ENCODE measurements at places on chromosomes 13 and 19. TPM values are rescaled to one million over a fixed set of nuclear protein-coding genes. Genes with fewer than 3 reads are reported as not detected.

The ENOX1 gene
- total RNA-seq: 2.3 TPM

DNA sequence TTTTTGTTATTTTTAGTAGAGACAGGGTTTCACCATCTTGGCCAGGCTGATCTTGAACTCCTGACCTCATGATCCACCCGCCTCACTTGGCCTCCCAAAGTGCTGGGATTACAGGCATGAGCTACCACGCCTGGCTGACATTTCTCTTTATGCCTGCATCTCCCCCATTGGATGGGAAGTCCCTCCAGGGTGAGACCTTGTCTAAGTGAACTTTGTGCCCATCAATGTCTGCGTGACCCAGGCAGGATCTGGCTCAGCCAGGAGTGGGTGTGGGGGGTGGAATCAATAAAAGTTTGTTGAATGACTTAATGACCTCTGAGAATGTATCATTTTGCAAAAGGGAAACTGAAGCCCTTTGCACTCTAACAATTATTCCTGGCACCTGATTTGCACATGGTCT, 1.8 kb upstream of the ARRDC5 start:
- H3K4me1 ChIP-seq: peaks cover 6% of the 10 kb centered on the region
- H3K4me3 ChIP-seq: no peak overlapping the region
- no peaks in the 10 kb centered on the region for H3K36me3 ChIP-seq
- no peaks in the 10 kb centered on the region for H3K27me3 ChIP-seq
- DNase-seq: no peak

The SYNE4 gene
- 0.92 TPM for total RNA-seq

The CPB2 gene
- not detected for total RNA-seq

DNA sequence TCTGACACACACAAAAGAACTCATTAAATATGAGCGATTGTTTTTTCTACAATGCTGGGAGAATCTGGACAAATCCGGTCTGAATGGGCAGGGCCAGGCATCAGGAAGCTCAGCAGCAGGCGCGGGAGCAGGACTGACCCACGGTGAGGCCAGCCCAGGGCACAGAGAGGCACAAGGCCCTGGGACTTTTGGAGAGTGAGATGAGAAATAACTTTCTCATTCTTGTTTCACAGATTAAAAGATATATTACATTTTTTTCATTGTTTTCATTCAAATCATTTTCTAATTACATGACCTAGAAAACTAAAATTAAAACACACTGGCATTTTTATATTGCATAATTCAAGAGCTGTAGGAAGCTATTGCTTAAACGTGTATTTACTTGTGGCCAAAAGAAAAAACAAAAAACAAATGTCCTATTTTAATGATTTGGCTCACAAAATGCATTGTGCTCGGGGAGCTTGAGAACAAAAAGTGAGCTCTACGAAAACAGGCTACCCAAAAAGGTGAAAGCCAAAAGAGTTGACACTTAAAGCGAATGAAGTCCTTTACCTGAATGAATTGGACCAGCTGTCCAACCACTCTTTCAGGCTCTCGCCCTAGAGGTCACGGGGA, 133.1 kb downstream of the TNFRSF19 start:
- H3K4me3 ChIP-seq: no peak overlapping the region
- no peak for DNase-seq
- H3K4me1 ChIP-seq: no peaks in the 10 kb centered on the region
- no peaks in the 10 kb centered on the region for H3K27me3 ChIP-seq
- H3K36me3 ChIP-seq: no peaks in the 10 kb centered on the region

- no peaks in the 10 kb centered on the region for H3K4me1 ChIP-seq
- no peaks in the 10 kb centered on the region for H3K27me3 ChIP-seq
- DNase-seq: no peak
- no peak overlapping the region for H3K27ac ChIP-seq
Observed at GRCh38 chr13:24654741-24655140, 25.5 kb upstream of the ATP12A start.

GRCh38 chr13:87678372-87678752, 7.2 kb downstream of the SLITRK5 start:
- no peak for DNase-seq
- H3K4me3 ChIP-seq: peak overlapping the region; percentile 72
- H3K36me3 ChIP-seq: no peaks in the 10 kb centered on the region
- peaks cover 4% of the 10 kb centered on the region for H3K27me3 ChIP-seq
